ENCODE measurements at places on chromosomes 11 and 22. TPM values are rescaled to one million over a fixed set of nuclear protein-coding genes. Genes with fewer than 3 reads are reported as not detected.

GRCh38 chr11:88508759-88509581 lies 171.4 kb upstream of the CTSC start:
- DNase-seq = peak; percentile 32

GRCh38 chr11:44936525-44936924 lies 14.2 kb downstream of the TP53I11 start:
- peak; percentile 89 for DNase-seq

DNA sequence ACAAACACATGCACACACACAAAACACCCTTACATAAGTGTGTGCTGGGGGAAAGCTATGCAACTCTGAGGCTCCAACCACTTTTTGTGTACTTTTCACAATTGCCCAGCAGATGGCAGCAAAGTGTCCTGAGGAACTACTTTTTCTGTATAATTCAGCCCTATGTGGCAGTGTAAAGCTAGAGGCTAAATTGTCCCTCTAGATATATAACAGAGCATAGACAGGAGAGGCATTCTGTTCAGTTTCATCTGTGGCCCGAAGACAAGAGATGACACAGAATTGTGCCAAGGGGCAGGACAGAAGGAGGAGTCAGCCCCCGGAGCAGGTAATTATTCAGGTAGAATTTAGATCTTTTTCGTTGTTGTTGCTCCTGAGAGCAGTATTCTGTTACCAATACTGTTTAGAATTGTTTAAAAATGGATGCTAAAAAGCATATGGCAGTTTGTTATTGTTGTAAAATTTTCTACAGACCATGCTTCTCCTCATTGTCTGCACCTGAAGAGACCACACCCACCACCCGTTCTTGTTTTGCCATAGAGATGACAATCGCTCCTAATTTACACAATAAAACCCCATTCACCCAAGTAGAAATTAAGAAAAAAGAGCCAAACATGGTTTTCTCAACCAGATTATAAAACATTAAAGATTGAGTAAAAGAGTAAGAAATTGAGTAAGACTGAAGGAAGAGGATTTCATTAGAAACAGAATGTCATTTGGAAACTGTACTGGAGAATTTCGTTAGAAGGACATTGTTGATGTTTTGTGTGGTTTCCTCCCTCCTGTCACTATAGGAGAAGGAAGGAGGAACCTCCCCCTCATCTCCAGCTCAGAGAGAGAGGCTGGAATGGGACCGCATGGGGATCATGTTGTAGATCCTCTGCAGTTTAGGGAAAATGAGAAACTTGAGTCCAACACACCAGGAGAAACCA lies 14.5 kb upstream of the MS4A7 start:
- peak; percentile 75 for DNase-seq

DNA sequence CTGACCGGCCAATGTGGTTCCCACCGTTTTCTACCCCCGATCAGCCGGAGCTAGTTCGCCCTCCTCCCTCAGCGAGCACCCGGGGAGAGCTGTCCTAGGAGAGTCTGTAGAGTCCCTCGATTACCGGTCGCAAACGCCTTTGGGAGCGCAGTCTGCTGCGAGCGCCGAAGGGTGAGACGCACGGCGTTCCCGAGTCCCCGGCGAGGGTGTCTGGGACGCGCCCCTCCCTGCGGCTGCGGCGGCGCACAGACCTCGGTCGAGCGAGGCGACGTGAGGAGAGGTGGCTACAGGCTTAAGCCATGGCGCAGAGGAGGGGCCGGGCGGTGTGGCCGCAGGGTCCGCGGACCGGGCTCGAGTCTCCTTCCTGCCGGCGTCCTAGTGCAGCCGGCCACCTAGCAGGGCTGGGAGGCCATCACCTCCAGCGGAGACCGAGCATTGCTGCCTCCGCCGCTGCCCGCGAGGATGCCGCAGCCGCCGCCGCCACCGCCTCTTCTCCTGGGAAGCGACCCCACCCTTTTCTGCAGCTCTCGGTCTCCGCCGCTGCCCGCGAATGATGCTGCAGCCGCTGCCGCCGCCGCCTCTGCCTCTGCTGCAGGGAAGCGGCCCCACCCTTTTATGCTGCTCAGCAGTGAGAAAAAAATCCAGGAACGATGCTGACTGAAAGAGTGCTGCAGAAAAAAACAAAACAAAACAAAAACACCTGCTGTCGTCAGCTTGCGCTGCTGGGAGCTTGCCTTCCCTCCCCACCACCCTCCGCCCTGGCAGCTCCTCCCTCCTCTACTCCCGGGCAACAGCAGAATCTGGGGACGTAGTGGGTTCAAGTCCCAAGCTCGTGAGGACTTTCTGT lies at the start of gene MAP6:
MAP6 (minus strand) TSS at position 588 of the 847 bp plus-strand sequence. CDS start 669 bp downstream, outside the sequence.
- peak; percentile 7 for DNase-seq

DNA sequence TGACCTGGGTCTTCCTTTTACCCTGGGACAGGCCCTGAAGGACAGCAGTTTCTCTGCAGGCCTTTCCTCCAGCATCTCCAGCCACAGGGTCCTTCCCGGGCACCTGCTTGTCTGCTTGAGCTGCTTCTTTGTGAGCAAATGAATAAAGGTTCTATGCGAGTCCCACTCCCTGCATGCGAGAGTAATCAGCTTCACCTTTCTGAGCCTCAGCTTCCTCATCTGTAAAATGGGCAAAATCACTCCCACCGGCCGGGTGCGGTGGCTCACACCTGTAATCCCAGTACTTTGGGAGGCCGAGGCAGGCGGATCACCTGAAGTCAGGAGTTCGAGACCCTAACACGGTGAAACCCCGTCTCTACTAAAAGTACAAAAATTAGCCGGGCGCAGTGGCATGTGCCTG lies 31.1 kb downstream of the IFT27 start:
- no peak for DNase-seq

- peak; percentile 61 for DNase-seq
Measured at GRCh38 chr22:38317995-38318715, 922 bp upstream of the CSNK1E start.

DNA sequence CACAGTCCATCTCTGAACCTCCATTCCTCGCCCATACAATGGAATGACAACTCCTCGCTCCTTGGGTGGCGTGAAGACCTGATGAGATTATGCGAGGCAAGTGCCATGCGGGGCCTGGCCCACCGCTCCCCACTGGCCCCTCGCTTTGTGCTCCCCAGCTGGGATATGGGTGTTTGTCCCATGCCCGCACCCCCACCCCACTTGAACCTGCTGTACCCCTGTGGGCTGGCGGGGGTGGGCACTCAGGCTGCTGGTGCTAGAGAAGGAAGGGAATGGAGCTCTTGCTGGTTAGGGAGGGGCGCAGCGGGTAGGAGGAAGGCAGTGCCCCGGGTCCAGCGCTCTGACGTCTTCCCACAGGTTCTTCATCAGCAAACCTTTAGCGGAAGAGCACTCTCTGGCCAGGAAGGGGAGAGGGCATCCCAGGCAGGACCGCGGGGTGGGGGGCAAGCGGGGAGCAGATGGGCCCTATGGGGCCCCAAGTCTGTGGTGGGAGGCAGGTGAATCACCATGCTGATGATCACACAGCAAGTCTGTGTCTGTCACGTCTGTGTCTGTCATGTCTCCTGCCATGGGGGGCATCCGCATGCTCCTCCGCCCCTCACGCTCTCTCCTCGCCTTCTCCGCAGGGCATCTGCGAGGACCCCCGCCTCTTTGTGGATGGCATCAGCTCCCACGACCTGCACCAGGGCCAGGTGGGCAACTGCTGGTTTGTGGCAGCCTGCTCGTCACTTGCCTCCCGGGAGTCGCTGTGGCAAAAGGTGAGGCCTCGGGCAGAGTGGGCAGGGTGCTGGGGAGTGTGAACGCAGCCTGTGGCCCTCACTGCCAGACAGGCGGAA lies 9.4 kb upstream of the OMP start:
- DNase-seq = no peak

DNA sequence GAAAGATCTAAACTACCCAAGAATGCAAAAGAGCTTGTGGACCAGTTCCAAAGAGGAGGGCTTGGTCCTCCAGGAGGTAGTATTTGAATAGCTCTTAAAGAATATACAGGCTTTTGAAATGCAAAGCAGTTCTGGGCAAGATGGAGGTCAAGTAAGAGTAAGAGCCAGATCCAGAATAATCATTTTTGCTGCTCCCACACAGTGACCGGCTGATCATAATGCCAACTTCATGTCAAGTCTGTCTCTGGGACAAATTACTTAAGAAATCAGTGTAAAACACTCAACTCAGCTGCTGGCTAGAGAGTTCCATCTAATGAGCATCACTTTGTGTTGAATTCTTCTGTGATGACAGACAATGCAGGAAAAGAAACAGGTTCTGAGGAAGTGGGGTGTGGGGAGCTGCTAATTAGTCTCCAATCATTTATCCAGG lies 250.9 kb upstream of the NARS2 start:
- no peak for DNase-seq

- peak; percentile 45 for DNase-seq
Measured at GRCh38 chr22:48943567-48944432, 883.9 kb downstream of the BRD1 start.

DNA sequence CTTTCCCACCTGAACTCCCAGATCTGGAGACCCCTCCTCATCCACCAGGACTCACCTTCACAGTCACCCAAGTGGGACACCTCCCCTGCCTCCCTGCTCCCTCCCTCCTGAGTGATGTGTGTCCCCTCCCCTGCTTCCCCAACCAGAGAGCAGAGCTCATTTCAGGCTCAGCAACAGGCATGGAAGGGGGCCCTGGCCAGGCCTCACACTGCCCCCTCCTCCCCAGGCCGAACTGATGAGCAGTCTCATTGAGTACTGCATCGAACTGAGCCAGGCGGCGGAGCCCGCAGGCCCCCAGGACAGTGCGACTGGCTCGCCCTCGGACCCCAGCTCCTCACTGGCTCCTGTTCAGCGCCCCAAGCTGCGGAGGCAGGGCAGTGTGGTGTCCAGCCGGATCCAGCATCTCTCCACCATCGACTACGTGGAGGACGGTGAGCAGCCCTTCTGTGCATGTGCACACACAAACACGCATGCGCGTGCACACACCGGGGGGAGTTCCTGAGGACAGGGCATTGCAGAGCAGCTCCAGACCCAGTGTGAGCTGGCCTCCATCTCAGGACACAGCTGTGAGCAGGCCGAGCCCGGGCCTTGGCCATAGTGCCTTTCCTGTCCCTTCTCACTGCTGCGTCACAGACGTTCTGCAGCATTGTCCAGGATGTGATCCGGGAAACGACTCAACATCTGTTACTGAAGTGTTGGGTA lies 17.8 kb upstream of the NEAT1 start:
- no peak for DNase-seq

- no peak for DNase-seq
Measured at GRCh38 chr11:38226684-38227083, 1628.6 kb upstream of the RAG2 start.

DNA sequence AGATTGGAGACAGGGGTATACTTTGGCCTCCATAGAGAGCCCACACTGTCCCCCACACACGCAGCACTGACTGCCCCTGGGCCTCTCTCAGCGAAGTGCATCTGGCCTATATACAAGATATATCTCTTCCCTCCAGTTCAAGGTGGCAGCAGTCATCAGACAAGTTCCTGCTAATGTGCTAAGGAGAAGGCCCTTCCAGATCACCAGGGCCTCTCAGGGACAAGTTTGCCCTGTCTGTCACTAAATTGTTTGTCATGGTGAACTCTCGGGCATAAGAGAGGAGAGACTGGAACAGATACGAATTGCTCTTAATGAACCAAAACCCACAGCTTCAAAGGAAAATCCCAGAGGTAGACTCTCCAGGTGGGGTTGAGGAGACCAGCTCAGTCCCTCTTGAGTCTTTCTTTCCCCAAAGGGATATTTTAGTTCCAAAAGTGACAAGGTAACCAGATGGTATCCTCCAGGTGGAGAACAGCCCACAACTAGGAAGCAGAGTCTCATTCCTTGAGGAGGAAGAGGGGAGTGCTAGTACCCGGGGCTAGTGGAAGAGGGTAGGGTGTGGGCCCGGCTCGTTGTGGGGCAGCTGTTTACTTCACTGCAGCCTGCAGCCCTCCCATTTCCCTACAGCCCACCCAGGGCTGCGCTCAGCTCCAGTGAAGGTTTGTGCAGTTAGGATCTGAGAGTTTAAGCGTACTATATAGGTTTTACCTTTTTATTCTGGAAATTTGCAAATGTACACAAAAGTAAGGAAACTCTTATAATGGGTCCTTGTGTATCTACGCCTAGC lies 2.2 kb upstream of the SLC35C1 start:
- DNase-seq = no peak

GRCh38 chr11:15371533-15371932 lies 256.8 kb downstream of the INSC start:
- no peak for DNase-seq

GRCh38 chr11:61290905-61291690 lies 4.0 kb downstream of the VWCE start:
- no peak for DNase-seq

GRCh38 chr22:42229455-42230149 lies 40.9 kb downstream of the TCF20 start:
- peak; percentile 71 for DNase-seq

DNA sequence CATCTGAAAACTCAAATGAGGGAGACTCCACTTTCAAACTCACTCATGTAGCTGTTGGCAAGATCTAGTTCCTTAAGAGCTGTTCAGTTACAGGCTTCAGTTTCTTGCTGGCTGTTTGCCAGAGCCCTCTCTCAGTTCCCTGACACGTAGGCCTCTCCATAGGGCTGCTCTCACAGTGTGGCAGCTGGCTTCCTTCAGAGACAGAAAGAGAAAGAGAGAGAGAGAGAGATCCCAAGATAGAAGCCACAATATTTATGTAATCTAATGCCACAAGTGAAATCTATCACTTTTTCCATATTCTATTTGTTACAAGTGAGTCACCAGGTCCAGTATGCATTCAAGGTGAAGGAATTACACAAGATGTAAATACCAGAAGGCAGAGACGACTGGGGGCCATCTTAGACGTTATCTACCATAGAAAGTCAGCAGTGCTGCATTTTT lies 168.8 kb downstream of the RCN1 start:
- peak; percentile 16 for DNase-seq

DNA sequence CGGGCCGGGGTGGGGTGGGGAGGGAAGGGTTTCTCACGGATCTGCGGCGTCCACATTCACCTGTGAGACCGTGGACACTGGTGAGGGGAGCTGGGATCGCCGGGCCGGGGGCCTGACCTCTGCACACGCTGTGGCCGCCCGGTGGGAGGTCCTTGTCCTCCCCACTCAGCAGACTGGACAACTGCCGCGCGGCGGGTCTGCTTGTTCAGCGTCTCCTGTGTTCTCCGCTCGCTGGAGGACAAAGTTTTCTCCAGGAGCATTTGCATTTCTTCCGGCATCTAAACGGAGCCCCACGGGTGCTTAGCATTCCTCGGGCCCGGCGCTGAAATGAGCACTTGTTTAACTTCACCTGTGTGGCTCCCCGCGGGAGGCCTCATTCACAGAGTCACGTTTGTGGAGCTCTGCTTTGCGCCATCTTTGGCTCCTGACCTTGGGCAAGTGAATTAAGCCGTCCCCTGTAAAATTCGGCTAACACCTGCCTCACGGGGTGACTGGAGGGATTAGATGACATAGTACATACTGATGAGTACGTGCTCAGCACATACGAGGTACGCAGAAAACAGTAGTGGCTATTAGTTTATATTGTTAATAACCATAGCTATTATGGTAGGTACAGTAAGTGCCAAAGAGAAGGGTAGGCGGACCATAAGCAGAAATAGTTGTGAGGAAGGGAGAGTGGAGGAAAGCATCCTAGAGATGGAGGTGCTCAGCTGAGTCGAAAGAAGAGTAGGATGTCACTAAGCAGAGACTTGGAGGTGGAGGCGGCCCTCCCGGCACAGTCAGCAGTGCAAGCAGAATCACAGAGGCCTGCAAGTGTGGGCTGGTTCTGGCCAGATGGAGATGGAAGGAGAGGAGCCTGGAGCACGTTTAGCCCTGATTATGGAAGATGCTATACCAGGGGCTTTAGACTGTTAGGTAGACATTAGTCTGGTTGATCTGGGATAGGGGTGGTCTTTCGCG lies 885 bp downstream of the TRMU start:
- DNase-seq = no peak

The OR4D5 gene
- not detected for polyA plus RNA-seq

The LRRN4CL gene
- polyA plus RNA-seq = 16.2 TPM

The P2RY6 gene
- polyA plus RNA-seq = 11.7 TPM

The MFNG gene
- polyA plus RNA-seq = 5.7 TPM

The THRSP gene
- not detected for polyA plus RNA-seq

Measured in muscle of arm (tissue), 14 donors.